IPS DF 19.7 (cell line): ENCODE measurements at places on chromosomes 5 and 9.

DNA sequence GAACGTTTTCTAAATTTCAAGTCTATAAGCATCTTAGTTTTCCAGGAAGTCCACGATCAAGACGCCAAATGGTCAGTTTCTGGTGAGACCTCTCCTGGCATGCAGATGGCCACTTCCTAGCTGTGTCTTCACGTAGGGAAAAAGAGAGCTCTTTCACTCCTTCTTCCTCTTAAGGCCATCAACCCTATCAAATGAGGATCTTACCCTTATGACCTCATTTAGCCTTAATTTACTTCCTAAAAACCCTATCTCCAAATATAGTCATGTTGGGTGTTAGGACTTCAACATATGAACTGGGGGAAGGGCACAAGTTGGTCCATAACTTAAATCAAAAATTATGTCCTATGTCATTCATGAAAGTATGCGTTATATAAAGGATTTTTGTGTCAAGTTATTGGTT, 229.5 kb downstream of the ARL15 start:
- DNase-seq, result no peak

- no peak for DNase-seq
Observed at GRCh38 chr5:117461966-117462365, 887.3 kb upstream of the SEMA6A start.

GRCh38 chr5:83946516-83946915, 225.9 kb upstream of the HAPLN1 start:
- no peak for DNase-seq

GRCh38 chr5:29229461-29229860, 1964.0 kb upstream of the CDH6 start:
- DNase-seq, result no peak
